Effector memory CD4-positive, alpha-beta T cell (primary cell): ENCODE measurements at places on chromosomes 2 and 18.

DNA sequence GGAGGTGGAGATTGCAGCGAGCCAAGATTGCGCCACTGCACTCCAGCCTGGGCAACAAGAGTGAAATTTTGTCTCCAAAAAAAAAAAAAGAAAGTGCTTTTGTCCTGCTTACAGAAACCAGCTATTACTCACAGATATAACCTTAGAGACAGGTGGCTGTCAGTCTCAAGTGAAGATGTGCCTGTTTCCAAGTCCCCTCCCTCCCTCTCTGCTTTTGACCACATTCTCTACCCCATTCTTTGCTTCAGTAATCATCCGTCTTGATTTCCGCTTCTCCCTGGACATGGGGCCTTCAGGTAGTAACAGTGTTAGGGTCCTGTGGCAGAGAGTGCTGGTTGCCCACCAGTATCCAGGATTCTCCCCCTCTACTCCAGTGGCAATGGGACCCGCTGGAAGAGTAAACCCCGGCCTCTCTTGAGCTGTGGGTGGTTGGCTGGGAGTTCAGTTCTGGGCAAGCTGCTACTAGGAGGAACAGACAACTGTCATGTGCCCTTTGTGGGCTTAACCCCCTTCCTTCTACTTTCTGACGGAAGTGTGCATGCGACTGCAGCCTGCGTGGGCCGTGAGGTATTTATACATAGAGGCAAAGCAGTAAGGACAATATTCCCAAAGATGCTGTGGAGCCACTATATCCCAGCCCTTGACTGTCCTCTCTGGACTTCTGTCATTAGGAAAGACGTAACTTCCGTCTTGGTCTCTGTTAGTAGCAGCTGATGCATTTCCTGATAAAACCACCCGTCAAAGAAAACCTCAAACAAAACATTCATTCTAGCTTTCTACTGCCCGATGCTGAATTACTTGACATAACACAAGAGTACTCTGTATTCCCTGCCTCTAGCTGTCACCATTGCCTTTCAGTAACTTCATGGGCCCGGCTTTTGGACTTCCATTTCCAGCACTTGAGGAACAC, 17.8 kb downstream of the PDCL3 start:
- peak; percentile 62 for DNase-seq

- DNase-seq = no peak
Measured at GRCh38 chr2:28030600-28030999, 140.1 kb downstream of the BABAM2 start.

DNA sequence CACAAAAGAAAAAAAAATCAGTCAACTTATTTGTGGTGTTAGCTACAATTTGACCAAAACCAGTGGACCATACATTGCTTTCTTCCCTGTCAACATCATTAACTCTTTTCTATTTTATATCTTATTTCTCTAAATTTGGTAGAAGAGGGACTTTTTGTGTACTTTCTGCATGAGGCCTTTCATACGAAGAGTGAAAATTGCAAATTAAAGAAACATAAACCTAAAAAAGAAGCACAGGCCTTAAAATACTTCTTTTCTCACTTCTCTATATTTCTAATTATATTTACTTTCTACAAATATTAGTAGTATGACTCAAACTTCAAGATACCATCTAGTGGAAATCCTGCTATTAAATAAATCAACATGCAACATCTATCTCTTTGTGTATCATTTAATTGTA, 1073.4 kb upstream of the ZEB2 start:
- no peak for DNase-seq

- DNase-seq = no peak
Measured at GRCh38 chr2:135843671-135844070, 6.7 kb upstream of the LCT start.
